HT-29 (cell line): ENCODE measurements at places on chromosomes 5 and 9.
A peak's percentile ranks its signal among the peaks of the same experiment; 100 is the strongest.

DNA sequence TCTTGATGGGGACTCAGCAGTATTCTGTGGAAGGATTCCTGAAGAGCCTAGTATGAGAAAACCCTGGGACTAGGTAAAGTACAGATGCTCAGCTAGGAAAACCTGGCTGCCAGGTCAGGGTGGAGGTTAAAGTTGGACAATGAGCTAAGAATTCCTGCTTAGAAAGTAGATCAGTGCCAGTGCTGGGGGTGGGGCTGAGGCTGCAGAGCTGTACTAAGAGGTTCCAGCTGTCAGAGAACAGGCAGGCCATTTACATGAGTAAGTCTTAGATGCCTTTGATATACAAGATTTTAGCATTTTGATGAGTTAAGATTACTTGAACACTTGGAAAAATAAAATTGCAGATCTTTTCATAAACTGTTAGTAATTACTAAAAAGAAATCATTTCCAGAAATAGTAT is 332.3 kb upstream of the NUDT12 start:
- no peak for DNase-seq

- peak; percentile 77 for DNase-seq
Measured at GRCh38 chr5:81506900-81507588, 113.1 kb upstream of the ACOT12 start.

DNA sequence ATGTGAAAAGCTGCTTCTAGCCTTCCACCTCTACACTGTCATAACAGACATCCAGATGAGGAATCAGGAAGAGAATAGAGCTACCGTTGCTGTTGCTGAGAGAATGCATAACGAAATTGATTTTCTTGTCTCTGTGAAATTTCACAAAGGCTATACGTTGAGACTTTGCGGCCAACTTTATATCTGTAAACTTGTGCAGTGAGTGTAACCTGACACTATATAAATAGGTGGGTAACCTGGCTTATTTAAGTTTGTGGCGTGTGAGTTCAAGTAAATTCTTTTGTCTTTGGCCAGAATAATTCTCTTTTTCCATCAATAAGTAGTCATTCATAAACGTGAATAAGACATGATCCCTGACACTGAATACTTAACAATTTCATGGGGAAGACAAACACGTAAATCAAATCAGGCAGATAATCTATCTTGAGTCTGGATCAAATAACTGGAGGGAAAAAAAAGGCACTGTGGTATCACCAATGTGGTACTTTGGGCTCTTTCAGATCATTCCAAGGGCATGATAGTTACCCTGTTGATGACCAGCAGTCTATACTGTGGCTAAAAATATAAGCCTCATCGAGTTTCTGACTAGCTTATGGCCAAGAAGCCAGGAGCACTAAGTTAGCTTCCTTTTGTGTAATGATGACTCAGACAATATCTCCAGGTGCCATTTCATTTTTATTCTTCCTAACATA is 98.2 kb upstream of the RASA1 start:
- peak; percentile 57 for DNase-seq

GRCh38 chr5:123937230-123937629 is 425.3 kb downstream of the CSNK1G3 start:
- peak; percentile 86 for DNase-seq

DNA sequence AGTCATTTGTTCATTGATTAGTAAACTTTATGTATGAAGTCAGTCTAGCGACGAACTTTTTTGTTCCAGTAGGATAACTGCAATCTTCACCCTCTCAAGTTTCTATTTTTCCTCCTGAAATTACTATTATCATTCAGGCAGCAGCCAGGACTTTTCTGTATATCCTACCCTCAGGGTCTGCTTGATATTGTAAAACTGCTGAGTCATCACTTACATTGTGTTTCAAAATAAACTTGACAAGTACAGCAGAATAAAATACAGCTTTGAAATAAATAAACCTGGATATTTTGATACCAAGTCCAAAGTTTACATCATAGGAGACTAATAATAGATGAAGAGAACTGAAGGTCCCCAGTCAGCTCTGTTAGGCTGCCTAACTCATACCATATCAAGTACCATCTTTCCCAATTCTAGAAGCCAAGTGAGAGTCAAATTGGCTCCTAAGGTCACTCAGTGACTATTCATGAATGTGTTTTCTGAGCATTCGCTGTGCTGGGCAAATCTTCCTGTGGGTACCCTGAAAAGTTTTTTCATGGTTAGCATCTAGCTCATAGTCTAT is 234.6 kb downstream of the PARP8 start:
- no peak for DNase-seq

GRCh38 chr9:34233672-34234071 is 54.8 kb downstream of the UBAP1 start:
- no peak for DNase-seq

DNA sequence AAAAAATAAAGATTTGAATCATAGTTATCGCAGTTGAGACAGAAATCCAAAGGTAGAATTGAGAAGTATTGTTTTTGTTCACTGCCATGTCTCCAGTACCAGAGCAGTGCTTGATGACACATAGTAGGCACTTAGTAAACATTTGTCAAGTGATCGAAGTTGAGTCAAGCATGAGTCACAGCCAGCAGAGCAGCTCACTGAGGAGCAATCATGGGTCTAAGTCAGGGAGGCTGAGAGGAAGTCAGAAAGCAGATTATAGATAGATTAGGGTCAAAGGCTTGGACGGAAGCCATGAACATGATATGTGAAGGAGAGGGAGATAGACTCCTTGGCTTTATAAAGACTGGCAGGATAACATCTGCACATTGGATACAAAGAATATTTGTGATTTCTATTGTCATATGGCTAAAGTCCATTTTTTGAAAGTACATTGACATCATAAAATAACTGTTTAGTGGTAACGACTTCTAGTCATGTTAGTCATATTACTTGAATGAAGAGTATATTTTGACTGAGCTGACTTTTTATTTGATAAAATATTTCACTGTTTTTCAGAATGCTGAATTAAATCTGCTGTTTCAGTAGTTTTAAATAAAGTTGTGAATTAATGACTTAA is 168.5 kb downstream of the RAB3C start:
- peak; percentile 20 for DNase-seq

- DNase-seq, result no peak
Measured at GRCh38 chr5:84304599-84304998, 80.1 kb downstream of the EDIL3 start.

GRCh38 chr5:143002459-143003327 is 232.5 kb downstream of the ARHGAP26 start:
- DNase-seq, result peak; percentile 29

- DNase-seq, result no peak
Measured at GRCh38 chr9:135989722-135990467, 28.7 kb upstream of the UBAC1 start.

- DNase-seq, result no peak
Measured at GRCh38 chr9:6330958-6331634, 2.9 kb downstream of the TPD52L3 start.

GRCh38 chr9:134336228-134336627 is 10.0 kb downstream of the RXRA start:
- DNase-seq, result no peak

GRCh38 chr9:76912636-76913275 is 6.8 kb upstream of the PRUNE2 start:
- peak; percentile 56 for DNase-seq

DNA sequence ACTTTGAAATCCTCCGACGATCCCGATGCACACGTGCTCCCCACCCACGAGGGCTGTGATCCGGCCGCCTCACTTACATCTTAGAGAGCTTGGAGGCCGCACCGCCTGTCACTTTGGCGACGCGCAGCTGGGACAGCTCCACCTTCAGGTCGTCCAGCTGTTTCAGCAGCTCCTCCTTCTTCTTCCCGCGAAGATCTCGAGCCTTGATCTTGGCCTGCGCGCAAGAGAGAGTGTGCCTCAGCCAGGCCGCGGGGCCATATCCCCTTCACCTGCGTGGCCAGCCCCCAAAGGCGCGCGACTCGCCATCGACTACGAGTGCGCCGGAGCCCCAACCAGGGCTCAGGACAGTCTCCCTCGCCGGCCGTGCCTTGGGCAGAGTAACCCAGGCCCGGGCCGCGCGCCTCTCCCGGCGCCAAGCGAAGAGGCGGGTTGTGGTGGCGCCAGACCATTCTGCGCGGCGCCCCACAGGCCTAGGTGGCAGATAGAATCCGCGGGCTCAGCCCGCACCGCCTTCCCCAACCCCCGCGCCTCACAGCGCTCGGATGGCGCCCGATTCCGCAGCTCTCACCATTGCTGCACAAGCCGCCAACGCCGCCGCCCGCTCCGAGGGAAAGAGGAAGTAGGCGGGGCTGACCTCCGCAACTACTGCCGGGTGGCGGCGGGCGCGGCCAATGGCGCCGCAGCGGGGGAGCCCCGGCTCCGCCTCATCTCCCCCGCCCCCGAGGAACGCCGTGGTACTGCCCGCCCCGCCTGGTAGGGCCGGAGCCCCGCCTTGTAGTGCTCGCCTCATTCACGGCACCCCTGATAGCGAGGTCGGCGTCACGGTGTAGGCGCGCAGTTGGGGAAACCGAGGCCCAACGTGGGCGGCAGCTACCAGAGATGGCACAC is at the start of the genes ARPC5L and RPL35:
ARPC5L (plus strand) TSS at position 789 of the 888 bp plus-strand sequence. CDS start 7,161 bp downstream, outside the sequence.
RPL35 (minus strand) TSS at position 616 of the 888 bp plus-strand sequence; CDS start at position 571, 45 bp downstream.
- DNase-seq, result peak; percentile 96

DNA sequence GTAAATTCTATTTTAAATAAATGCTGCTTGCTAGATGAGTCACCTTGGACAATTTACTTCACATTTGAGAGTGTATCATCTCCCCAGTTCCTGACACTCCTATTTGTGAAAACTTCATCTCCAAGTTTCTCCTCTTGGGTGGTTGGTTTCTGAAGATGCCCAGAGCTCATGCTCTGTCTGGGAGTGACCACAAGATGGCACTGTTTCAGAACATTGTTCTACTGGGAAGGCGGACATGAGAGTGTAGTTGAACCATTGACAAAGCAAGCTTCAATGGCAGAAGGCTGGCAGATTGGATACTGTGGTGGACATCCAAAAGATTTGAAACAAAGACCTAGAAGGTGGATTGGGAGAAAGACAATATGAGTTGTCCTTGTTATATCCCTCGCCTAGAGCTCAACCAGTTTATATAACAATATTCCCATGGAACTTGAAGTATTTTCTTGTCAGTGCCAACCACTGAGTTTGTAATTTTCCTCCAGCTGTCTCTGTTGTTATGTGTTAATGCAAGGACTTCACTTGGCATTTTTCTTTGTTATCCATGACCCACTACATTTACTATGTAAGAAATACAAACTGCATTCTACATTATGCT is 234.3 kb upstream of the ANKH start:
- peak; percentile 87 for DNase-seq

- no peak for DNase-seq
Measured at GRCh38 chr5:119750887-119751733, 121.8 kb downstream of the FAM170A start.

DNA sequence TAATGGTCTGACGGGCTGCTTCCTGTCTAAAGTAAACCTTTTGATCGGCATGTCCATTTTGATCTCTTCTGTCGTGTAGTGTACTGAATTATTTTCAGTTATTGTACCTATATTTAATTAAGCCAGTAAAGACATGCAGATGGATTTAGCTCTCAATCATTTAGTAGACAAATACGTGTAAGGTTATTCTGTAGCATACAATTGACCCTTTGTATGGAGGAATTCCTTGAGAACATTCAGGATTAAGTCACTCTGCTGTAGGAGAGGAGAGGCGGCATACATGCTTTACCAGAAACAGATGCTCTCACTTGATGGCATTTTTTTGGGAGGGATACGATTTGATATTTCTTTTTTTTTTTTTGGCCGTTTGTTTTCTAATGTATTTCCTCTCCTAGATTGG is 141.0 kb downstream of the PBX3 start:
- DNase-seq, result no peak

DNA sequence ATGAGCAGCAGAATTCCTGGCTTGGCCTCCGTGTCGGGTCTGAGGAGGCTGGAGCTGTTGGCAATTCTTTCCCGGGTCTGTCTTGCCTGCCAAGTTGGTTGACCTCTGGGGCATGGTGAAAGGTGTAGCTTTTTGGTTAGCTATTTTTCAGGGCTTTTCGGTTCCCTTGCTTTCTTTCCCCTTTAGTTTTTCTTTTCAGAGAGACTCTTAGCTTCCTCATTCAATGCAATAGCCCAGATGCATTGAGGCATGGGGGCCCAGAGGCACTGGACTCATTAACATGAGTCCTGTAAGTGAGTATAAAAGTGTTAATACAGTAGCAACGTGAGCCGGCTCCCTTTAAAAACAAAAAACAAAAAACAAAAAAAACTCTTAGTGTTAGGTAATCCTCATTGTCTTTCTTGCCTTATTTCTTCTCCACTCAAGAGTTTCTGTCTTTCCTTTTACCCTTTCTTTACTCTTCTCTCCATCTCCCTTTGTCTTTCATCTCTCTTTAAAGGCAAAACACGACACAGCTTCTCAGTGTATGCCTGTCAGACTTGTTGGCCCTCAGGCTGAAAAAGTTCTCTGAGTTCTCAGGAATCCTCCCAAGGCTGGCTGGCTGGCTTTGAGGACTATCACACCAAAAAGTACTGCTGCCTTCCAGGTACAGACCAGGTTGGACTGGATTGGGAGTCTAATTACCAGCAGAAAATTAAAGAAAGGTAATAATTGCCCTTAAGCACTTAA is 289.9 kb upstream of the TUT7 start:
- no peak for DNase-seq

GRCh38 chr5:77305956-77306355 is 95.5 kb downstream of the PDE8B start:
- no peak for DNase-seq

GRCh38 chr5:139470821-139471300 is at the start of gene SMIM33:
TSS of gene SMIM33 (plus strand) at chr5:139471004. CDS start at chr5:139471122, 118 bp downstream.
- no peak for DNase-seq

DNA sequence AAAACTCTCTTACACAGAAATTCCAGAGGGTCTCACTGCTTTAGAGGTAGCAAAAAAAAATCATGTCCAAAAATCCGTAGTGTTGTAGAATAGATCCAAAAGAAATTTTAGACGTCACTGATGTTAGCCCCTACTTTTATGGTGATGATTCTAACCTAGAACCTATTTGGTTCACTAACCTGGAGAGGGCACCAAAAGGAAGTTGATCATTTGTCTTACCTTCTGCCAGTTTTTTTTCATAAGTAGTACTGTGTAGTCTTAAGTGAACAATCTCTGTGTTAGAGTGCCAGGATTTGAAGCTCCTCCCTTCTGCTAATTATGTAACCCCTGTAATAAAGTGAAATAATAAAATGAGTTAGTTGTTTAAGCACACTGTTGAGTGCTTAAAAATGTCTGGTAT is 215.2 kb downstream of the SMARCA2 start:
- no peak for DNase-seq

- DNase-seq, result peak; percentile 67
Measured at GRCh38 chr5:115838885-115839518, 2.4 kb downstream of the ATG12 start.

- DNase-seq, result no peak
Measured at GRCh38 chr5:175816348-175816747, 55.0 kb upstream of the CPLX2 start.

DNA sequence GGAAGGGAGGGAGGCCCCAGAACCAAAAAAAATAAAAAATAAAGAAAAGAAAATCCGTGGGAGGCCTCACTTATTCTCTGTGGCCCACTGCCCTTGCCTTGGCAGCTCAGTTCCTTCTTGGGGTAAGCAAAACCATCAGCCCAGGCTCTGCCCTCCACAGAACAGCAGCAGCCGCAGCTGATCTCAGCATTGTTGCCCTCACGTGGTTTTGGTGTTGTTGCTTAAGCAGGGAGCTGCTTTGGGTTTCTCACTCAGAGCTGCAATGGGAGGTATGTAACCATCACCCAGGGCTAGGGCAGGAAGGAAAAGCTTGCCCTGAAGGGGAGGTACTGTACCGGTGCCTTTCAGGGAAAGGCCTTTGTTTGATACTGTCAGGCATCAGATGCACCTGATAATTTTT is 374.7 kb upstream of the WWC1 start:
- no peak for DNase-seq

GRCh38 chr5:88509403-88509802 is 240.8 kb upstream of the TMEM161B start:
- DNase-seq, result no peak
